AG10803 (cell line): ENCODE measurements at places on chromosomes 1 and 21.
A peak's percentile ranks its signal among the peaks of the same experiment; 100 is the strongest.

DNA sequence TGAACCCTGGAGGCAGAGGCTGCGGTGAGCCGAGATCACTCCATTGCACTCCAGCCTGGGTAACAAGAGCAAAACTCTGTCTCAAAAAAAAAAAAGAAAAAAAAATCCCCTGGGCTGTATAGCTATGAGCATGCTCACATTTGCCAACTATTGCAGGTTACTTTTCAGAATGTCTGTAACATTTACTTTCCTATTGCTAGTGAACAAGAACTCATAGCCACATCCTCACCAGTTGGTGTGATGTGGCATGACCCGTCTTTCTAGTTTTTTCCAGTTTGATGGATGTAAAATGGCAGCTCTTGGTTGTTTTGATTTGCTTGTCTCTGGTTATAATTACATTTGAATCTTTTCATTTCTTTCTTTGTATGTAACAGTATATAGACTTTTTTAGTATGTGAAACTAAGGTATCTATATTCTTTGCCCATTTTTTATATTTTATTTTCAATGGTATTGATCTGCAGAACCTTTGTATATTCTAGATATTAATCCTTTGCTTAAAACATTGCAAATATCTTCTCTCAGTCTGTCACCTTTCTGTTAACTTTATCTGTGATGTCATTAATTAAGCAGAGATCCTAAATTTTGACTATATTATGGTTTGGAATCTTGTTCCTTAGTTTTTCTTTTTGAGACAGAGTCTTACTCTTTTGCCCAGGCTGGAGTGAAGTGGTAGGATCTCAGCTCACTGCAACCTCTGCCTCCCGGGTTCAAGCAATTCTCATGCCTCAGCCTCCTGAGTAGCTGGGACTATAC, 11.6 kb downstream of the MED18 start:
- no peak for DNase-seq

DNA sequence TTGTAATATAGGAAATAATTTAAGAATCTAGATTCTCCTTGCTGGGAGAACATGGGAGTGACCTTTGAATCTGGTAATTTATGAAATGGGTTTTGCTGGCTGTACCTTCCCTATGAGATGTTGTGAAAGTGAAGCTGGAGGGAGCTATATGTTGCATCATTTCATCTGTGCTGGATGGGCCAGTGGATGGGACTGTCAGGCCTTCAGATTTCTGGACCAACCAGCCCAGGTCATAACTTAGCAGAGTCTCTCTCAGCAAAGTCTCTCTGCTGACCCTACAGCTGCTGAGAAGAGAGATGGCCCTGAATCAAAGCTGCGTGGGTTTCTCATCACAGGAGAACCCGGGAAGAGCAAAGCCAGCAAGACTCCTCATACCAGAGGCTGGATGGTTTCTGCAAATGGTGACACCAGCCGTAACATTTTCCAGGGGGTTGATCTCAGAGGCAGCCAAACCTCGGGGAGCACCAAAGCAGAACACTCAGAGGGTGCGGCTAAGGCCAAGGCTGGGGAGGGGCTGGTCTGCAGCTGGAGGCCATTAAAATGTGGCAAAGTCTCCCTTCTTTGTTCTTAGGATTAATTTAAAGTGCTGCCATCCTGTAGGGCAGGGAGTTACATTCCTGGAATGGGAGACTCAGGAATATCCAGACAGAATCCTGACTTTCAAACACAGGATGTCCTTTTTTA, 18.2 kb upstream of the PTGFRN start:
- no peak for DNase-seq

DNA sequence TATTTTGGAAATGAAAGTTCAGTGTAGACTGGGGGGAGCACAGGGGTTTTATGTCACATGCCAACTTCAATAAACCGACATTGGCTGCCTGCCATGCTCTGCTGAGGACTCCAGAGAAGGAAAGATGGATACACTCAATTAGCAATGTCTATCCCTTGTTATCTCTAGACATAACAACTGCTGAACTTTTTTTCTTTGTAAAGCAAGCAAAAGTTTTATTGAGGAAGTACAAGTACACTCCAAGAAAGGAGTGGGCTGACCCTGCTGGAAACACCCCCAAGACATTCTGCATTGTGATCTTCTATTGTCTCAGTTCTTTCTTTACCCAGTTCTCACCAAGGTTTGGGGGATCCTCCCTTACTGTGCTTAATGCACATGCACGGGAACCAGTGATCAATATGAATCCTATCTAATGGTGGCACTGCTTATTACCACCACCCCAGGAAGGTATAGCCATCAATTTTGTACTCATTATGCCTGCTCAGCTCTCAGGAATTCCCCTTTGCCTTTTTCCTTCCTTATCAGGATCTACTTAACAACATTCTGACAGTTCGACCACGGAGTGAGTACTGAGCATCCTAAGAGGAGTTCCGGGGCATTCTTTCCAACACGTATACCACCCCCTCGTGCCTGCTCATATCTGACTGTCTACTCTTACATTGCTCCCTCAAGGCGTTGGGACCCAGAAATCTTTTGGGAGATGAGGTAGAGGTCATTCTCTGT, 28.7 kb downstream of the SYNJ1 start:
- no peak for DNase-seq

GRCh38 chr1:151324390-151324930, 2.8 kb downstream of the PI4KB start:
- no peak for DNase-seq

DNA sequence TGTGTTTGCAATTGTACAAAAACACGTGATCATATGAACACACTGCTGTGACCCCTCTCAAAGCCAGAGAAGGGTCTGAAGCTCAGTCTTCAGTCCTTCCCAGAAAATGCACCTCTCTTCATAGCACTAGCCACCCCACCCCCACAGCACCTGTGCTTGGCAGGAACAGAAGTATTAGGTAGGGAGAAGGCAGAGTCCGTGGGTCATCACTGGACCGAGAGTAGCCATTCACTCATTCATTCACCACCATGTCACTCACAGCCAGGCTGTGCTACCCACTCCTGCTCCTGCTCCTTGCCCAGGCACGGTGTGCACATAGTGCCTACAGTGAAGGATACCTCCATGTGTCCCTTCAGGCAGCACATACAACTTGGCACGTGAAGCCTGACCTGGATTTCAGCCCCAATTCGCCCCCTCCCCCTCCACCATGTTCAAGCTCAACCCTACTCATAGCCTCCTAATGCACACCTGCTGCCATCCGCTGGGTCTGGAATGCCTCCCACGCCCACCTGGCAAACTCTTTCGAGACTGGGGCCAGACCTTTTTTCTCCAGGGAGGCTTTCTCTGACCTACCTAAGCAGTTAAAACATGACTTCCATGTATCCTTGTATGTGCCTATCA, 81.9 kb upstream of the GALNT2 start:
- DNase-seq = no peak

DNA sequence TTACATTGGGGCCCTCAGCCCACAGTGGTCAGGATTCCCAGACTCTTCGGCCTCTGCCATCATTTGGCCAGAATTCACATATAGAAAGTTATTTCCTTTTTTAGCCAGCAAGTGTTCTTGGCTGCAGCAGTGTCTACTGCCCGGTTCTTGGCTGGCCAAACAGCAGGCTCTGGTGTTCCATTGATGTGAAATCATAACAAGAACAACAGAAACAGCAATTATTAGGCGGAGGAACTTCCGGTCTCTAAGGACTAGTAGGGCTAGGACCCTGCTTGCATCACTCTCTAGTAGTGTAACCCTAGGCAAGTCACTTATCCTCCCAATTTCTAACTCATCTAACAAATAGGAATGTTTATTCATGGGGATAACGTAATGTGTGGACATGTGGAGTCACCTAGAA, 8.7 kb upstream of the GJA5 start:
- no peak for DNase-seq

- DNase-seq = no peak
Observed at GRCh38 chr1:58944439-58944838, 160.6 kb upstream of the JUN start.

- DNase-seq = no peak
Observed at GRCh38 chr1:212633161-212633560, 24.6 kb downstream of the ATF3 start.

GRCh38 chr1:218201601-218202000, 83.5 kb upstream of the RRP15 start:
- no peak for DNase-seq

- no peak for DNase-seq
Observed at GRCh38 chr1:228691211-228691610, 44.1 kb upstream of the RHOU start.

GRCh38 chr1:162475089-162475488, 22.5 kb upstream of the UHMK1 start:
- no peak for DNase-seq

- no peak for DNase-seq
Observed at GRCh38 chr1:5526822-5527551, 465.2 kb downstream of the NPHP4 start.

DNA sequence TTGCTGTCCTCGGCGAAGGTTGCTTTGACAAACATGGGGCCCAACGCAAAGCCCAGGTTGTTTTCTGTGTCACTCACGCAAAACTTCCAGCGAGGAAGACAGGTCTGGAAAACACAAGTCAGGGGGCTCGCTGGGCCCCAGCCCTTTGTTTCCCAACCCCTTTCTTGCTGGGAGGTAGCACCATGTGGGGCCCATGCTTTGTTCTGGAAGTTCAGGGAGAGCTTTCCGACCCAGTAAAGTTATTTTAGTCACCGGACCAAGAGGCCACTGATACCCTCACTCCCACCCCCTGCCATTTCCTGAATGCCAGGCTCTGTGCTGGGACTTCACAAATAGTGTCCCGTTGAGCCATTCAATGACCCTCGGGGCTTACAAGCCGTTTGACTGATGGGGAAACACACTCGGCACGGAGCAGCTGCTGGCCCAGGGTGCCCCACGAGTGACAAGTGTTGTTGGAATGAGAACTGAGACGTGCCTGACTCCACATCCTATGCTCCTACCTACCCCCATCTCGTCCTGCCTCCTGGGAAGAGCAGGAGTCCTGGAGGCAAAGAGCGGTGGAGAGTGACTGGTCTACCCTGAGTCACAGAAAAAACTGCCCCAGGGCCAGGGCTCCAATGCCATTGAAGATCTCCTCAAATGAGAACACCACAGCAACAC, 52.0 kb downstream of the ECE1 start:
- peak; percentile 53 for DNase-seq

DNA sequence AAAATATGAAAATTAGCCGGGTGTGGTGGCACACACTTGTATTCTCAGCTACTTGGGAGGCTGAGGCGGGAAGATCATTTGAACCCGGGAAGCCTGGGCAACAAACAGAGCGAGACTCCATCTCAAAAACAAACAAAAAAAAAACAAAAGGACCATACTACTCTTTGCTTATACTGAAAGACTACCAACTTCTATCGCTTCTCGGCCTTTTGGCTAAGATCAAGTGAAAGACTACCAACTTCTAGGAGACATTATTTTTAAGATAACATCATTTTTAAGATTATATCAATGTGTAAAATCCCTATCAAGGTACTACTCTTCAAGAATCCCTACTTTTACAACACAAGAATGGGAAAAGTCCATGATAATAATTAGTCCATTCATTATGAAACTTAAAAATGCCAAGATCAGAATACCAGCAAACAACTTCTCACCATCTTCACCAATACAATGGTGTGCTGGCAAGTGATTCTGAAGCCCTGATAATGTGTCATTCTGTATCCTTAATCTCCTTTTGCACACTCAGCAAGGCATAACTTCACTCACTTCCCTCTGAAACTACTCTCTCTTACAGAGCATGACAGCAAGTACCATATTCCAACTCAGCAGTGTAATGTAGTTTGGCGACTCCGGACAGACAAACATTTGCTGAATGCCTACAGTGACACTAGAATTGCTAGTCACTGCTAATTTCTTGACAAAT, 1.7 kb downstream of the PTP4A2 start:
- DNase-seq = peak; percentile 17

DNA sequence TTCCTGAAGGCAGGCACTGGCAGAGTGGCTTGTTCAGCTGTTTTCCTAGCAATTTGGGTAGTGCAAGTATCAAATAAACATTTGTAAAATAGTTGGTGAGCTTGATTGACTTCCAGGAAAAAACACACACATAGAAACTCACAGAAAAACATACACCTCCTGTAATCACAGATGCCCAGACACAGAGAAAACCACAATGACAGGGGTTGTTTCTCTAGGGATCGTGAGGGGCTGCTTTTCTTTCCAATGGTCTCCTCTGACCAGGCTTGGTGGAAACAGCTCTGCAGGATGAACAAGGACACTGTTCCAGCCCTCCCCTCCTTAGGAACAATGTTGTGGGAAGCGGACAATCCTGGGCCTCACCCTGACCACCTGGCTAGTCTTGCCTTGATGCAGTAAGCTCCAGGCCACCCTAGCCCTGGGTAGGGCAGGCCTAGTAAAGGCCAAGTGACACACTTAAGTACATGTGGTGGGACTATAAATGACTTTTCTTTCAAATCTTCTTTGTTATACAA, 142.5 kb upstream of the HMGB4 start:
- no peak for DNase-seq

GRCh38 chr1:231924180-231924579, 297.6 kb downstream of the DISC1 start:
- DNase-seq = no peak

DNA sequence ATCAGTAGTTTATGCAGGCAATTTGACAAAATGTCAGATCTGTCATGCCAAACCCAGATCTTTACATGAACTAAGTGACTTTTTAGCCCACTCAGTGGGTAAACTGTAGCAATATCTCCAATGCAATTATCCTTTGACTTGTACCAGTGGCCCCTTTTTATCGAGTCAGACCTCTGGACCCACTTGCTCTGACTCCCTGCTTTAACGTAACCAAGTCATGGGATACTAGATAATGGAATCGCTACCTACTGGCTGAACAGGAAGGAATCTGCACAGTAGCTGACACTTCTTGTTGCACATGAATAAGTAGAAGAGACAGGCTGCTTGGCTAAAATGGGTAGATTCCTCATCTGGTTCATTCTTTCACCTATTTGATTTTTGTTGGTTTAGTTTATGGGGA, 128.4 kb upstream of the LYPLAL1 start:
- no peak for DNase-seq

DNA sequence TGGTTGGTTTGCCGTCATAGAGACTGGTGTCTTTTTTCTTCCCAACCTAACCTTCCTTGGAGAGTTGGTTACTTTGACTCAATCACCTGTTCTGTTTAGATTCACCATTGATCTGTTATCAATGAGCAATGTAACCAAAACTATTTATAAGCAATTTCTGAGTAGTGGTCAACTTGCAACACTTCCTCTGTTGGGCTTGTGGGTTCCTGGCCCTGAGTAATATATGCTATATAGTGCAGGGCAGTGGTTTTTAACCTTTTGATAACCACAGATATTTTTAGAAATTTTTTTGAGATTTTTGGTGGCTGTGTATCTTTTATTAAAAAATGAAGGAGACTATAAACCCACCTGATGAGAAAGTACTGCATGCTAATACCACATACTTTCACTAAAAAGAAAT, 9.4 kb upstream of the XCL1 start:
- DNase-seq = no peak

GRCh38 chr1:62064829-62065407, 129.7 kb upstream of the L1TD1 start:
- no peak for DNase-seq

- DNase-seq = no peak
Observed at GRCh38 chr1:25615172-25615541, 1.4 kb upstream of the MAN1C1 start.

- DNase-seq = no peak
Observed at GRCh38 chr1:29644812-29645211, 408.5 kb downstream of the PTPRU start.

GRCh38 chr1:179824265-179824664, 53.3 kb downstream of the TOR1AIP2 start:
- no peak for DNase-seq

GRCh38 chr1:166383635-166384346, 217.0 kb upstream of the FAM78B start:
- no peak for DNase-seq
